CD4-positive, alpha-beta memory T cell (primary cell): ENCODE measurements at places on chromosomes 2 and 18.

DNA sequence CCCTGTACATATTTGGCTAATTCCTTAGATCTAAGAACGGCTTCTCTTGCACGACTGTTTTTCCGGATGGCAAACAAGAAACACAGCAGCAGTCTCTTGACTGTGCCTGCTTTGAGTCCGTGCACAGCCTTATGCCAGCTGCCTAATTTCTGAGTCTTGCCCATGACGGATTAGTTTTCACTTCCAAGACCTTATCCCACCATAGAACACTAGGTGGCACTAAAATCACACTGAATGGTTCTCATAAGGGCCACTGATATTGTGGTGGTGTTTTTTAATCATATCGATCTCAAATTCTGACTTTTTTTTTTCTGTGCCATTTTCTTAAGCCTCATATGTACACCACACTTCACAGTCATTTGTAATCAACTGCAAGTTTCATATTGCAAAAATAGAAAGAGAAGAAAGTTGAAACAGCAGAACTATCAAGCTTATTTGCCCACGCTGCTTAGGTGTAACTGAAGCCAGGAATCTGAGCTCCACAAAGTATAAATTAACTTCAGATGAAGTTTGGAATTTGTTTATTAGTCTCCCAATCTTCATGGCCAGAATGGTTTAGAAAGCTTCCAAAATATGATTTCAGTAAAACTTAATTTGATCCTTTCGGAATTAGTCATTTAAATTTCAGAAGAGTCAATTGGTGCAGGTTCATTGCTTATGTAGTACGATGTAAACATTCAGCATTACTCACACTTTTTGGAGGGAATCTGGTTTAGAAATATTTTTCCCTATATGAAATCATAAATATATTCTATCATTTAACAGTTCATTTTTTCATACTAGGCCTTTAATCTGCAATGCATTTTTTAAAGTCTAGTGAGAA is 45.5 kb upstream of the SCN7A start:
- no peaks in the 10 kb centered on the region for H3K4me1 ChIP-seq
- DNase-seq = peak; percentile 16
- H3K27ac ChIP-seq = no peak overlapping the region
- H3K27me3 ChIP-seq = no peaks in the 10 kb centered on the region
- no peaks in the 10 kb centered on the region for H3K36me3 ChIP-seq

DNA sequence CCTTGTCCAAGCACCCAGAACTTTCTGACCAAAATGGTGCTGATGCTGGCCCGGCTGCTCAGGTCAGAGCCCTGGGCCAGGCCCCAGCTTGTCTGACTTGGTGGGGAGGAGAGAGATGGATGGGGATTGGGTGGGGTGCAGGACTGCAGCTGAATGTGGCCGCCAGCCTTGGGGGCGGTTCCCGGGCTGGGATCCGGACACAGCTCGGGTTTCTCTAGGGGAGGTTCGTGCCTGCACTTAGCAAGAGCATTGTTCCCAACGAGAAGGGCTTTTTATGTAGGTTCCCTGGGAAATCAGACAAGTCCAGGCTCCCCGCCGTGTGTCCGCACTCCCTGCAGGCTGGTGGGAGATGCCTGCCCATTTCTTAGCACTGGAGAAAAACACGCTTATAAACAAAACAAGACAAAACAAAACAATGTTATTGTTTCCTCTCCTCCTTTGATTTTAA is 50.5 kb upstream of the HS6ST1 start:
- no peaks in the 10 kb centered on the region for H3K36me3 ChIP-seq
- no peak overlapping the region for H3K4me3 ChIP-seq
- no peak for DNase-seq
- H3K27ac ChIP-seq = no peak overlapping the region
- peaks cover 11% of the 10 kb centered on the region for H3K4me1 ChIP-seq
- H3K27me3 ChIP-seq = no peaks in the 10 kb centered on the region

DNA sequence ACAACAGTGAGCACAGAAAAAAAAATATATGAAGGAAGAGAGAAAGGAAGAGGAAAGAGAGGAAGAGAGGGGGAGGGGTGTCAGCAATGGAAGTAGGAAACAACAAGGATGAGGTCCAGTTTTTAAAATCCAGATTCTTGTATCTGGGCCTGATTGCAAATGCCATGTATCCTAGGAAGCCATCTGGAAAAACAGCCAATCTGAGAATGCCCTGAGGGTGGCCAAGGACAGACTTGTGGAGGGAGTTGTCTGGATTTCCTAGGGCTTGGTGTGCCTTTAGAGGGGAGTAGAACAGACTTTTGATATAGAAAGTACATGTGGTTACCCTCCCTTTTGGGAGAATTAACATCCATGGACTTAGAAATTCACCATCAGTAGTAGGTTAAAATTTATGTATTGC is 47.1 kb downstream of the PRKCE start:
- no peaks in the 10 kb centered on the region for H3K27me3 ChIP-seq
- no peak overlapping the region for H3K4me3 ChIP-seq
- no peaks in the 10 kb centered on the region for H3K4me1 ChIP-seq
- no peak for DNase-seq
- H3K27ac ChIP-seq = no peak overlapping the region

GRCh38 chr18:77025123-77025522 is 107.5 kb downstream of the MBP start:
- H3K27me3 ChIP-seq = no peaks in the 10 kb centered on the region
- H3K27ac ChIP-seq = no peak overlapping the region
- H3K36me3 ChIP-seq = peaks cover 28% of the 10 kb centered on the region
- no peak overlapping the region for H3K4me3 ChIP-seq
- no peaks in the 10 kb centered on the region for H3K4me1 ChIP-seq

DNA sequence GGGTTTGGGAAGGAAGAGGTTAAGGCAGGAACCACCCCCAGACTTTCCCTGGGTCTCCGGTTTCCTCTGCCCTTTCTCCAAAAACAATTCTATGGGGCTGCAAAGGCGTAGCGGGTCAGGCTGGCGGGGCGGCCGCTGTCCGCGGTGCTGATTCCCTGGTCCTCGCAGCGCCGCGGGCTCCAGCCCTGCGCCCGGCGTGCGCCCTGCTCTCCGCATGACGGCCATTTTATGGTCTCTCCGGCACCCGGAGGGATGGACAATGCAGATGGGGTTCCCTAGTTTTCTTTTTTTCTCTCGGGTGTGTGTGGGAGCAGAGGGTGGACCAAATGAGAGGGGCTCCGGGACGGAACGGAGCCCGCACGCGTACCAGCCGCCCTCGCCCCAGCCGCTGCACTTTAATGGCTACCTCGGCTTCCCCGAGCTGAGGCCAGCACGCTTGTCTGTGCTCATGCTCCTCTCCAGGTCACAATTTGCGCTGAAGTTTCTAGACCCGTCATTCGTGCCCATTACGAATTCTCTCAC is 1.6 kb downstream of the ST8SIA3 start:
- no peak overlapping the region for H3K27ac ChIP-seq
- H3K4me1 ChIP-seq = no peaks in the 10 kb centered on the region
- H3K36me3 ChIP-seq = no peaks in the 10 kb centered on the region
- no peak overlapping the region for H3K4me3 ChIP-seq
- H3K27me3 ChIP-seq = no peaks in the 10 kb centered on the region

- no peak overlapping the region for H3K4me3 ChIP-seq
- no peaks in the 10 kb centered on the region for H3K27me3 ChIP-seq
- H3K27ac ChIP-seq = no peak overlapping the region
- DNase-seq = no peak
Observed at GRCh38 chr2:216503697-216504375, 5.2 kb downstream of the RPL37A start.

DNA sequence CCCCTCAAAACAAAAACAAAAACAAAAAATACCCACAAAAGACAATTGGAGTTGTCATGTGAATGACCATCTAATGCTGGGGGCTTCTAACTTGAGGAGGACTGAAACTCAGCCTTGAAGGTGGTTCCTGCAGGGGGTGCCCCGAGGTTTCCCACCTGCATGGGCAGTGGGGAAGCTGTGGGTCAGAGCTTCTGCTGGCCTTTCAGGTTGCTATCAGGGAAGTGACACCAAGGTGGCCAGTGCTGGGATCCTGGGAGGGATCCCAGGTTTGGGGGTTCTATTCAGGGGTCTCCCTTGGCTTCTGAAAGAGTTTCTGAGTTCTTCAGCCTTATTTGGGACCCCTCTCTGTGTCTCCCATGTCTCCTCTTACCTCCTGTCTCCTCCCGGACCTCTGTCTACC is 62.8 kb downstream of the LDLRAD4 start:
- H3K4me1 ChIP-seq = peaks cover 78% of the 10 kb centered on the region
- no peaks in the 10 kb centered on the region for H3K27me3 ChIP-seq
- no peak overlapping the region for H3K4me3 ChIP-seq
- no peaks in the 10 kb centered on the region for H3K36me3 ChIP-seq
- DNase-seq = no peak

DNA sequence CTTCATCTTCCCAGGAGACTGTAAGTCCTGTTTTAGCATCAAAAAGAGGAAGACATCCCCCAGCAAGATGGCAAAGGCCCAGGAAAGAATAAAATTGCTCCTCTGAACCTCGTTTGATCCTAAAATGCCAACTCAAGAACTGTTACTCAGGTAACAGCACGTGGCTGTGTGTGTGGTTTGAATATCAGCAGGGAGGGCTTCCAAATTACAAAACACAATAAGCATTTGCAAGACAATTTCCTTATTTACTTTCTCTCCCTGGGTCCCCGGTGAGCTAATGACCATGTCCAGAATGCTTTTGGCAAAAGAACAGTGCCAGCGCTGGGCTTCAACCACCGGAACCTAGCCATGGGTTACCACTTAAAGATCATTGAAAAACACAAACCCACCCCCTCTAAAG is 163.6 kb downstream of the C1D start:
- no peaks in the 10 kb centered on the region for H3K36me3 ChIP-seq
- DNase-seq = no peak
- no peaks in the 10 kb centered on the region for H3K4me1 ChIP-seq
- no peak overlapping the region for H3K27ac ChIP-seq
- H3K4me3 ChIP-seq = no peak overlapping the region
- no peaks in the 10 kb centered on the region for H3K27me3 ChIP-seq

DNA sequence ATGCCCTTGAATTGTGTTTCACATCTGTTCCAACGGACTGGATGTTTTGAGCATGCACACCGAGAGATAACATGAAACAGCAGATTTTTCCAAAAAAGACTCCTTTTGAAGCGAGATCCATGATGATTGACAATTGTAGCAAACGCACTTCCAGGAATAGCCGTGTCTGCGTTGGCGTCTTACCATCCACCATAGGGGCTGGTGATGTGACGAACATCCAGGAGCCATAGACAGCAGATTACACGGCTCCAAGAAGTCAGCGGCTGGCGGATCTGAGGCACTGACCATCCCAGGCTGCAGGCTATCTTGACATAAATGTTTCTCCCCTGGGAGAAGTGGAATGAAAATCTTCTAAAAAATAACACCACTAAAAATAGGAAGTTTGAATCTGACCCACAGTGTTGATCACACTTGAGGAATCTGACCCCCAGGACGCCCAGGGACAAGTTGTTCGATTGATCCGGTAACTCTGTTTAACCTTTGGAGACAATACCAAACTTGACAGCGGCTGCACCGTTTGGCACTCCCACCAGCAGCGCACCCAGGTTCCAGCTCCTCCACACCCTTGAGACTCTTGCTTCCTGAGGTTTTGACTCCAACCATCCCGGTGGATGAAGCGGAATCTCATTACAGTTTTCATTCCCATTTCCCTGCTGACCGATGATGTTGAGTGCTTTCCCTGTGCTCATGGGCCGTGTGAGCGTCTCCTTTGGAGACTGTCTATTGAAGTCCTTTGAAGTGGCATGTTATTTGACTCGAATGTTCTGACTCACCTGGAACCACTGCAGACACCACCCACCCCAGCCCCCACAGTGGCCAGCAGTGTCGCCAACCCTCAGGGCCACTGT is 140.0 kb upstream of the GPC1 start:
- no peak overlapping the region for H3K27ac ChIP-seq
- H3K4me3 ChIP-seq = no peak overlapping the region
- no peak for DNase-seq
- H3K27me3 ChIP-seq = no peaks in the 10 kb centered on the region
- no peaks in the 10 kb centered on the region for H3K4me1 ChIP-seq

- peaks cover 48% of the 10 kb centered on the region for H3K4me1 ChIP-seq
- H3K36me3 ChIP-seq = no peaks in the 10 kb centered on the region
- H3K27me3 ChIP-seq = no peaks in the 10 kb centered on the region
- no peak overlapping the region for H3K27ac ChIP-seq
- H3K4me3 ChIP-seq = peak overlapping the region; percentile 14
Observed at GRCh38 chr2:204110338-204110741, 173.8 kb downstream of the ICOS start.

DNA sequence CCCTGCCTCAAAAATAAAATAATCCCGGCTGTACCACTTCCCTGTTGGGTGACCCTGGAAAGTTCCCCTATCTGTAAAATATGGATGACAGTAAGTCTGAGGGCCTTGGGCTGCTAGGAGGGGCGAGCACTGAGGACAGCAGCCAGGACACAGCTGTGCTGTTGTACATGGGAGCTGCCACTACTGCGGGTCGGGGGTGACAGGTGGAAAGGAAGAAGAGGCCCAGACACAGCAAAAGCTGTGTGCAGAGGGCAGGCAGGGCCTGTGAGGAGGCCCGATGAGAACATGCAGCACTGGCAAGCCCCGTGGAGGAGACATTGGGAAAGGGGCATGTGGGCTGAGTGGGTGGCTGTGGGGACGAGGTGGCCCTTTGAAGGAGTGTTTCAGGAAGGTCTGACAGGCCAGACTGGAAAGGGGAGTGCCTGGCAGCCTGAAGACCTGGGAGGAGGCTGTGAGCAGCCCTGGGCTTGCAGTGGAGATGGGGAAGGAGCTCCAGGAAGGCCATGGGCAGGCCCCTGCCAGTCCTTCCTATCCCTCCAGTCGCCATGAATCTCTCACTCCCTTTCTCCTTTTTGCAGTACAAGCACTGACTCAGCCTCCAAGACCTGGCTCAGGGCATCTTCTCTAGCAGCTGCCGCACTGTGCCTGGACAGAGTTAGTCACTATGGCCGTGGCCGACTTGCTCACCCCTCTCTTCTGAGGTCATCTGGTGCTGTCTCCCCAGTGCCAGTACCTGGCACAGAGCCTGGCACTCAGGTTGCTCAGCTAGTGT is 28.9 kb upstream of the SEMA4C start:
- peaks cover 28% of the 10 kb centered on the region for H3K4me1 ChIP-seq
- no peaks in the 10 kb centered on the region for H3K36me3 ChIP-seq
- H3K27me3 ChIP-seq = no peaks in the 10 kb centered on the region
- H3K27ac ChIP-seq = no peak overlapping the region
- no peak overlapping the region for H3K4me3 ChIP-seq

- no peak overlapping the region for H3K4me3 ChIP-seq
- no peaks in the 10 kb centered on the region for H3K36me3 ChIP-seq
- H3K4me1 ChIP-seq = peaks cover 10% of the 10 kb centered on the region
- no peaks in the 10 kb centered on the region for H3K27me3 ChIP-seq
Observed at GRCh38 chr2:119820275-119820674, 60.6 kb downstream of the PTPN4 start.

- no peak overlapping the region for H3K4me3 ChIP-seq
- no peaks in the 10 kb centered on the region for H3K36me3 ChIP-seq
Observed at GRCh38 chr2:98026927-98027522, 31.3 kb upstream of the TMEM131 start.

- H3K27ac ChIP-seq = no peak overlapping the region
- no peak for DNase-seq
- no peaks in the 10 kb centered on the region for H3K27me3 ChIP-seq
- no peak overlapping the region for H3K4me3 ChIP-seq
Observed at GRCh38 chr2:17640406-17640805, 99.9 kb downstream of the VSNL1 start.

DNA sequence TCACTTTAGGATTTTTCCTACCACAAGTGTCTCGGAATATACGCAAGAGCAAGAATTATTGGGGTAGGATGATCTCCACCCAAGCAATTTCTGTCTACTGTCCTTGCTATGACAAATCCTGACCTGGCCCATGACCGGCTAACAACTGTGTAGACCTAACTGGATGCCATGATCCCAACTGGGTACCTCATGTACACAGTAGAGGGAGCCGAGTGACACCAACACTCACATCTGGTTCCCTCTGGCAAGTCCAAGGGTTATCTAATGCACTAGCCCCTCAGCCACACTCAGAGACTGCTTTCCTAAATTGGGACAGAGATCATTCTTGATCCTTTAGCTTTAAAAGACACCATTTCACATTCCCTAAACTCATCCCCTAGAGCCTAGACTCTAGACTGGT is 60.7 kb upstream of the ZNF532 start:
- H3K36me3 ChIP-seq = no peaks in the 10 kb centered on the region
- no peak overlapping the region for H3K4me3 ChIP-seq
- no peak for DNase-seq
- no peak overlapping the region for H3K27ac ChIP-seq
